Uterus (tissue), 4 donors: ENCODE measurements at places on chromosomes 2 and 18. TPM values are rescaled to one million over a fixed set of nuclear protein-coding genes. Genes with fewer than 3 reads are reported as not detected.

DNA sequence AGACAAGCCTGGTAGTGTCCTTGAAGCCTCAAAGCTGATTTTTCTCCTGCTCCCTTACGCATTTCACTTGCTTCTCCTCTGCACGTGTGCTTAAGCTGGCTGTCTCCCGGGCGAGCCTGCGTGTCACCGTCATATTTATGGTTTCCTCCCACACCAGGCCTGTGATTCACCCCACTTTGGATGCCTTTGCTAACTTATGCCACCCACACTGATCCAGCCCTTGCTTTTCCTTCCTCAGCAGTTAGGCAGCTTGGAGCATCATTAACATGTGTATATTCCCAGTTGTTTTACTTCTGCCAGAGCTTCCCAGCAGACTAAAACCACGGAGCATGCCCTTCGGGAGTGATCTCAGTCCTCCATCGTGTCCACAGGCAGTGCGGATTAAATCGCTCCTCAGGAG lies 2.2 kb downstream of the ST3GAL5 start:
- peak; percentile 79 for DNase-seq

DUSP11 gene
- total RNA-seq: 15.1 TPM

DNA sequence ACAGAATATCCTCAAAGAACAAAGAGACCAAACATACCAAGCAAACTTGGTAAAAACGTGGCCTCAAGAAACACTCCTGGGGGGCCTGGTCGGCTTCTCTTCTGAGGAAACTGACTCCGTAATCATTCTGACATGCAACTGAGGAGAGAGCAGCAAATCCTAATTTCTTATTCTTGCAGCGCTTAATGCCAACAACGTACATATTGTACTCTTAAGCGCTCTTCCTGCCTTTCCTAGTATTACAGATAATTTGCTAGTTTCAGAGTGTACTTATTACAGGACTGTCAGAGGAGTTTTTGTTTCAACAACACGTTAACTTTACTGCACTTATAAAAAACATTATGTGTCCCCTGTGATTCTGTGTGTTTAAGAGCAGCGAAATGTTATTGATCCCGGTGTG lies 64.9 kb downstream of the ZNF521 start:
- DNase-seq: no peak

KCNS3 gene
- 12.6 TPM for total RNA-seq

- no peak for DNase-seq
Observed at GRCh38 chr18:55349685-55350084, 238.3 kb downstream of the TCF4 start.

CNTNAP5 gene
- not detected for total RNA-seq

- no peak for DNase-seq
Observed at GRCh38 chr2:136171223-136171622, 53.3 kb upstream of the CXCR4 start.

DNA sequence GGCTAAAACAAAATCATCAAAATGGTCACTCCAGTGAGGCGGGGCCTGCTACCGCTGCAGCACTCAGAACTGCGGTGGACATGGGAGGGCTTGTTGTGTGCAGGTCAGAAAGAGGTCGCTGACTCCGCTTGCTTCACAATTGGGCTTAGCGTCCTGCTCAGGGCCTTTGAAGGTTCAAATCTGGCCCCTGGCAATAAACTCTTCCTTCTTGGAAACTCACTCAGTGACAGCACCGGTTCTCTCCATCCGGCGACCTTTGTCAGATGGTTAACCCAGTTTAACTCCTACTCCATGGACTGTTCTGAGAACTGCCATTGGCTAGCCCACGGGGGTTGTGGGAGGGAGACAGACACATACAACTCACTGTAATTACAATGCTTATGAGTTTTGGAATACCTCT lies 29.0 kb upstream of the LAPTM4A start:
- no peak for DNase-seq

ARHGAP15 gene
- 0.88 TPM for total RNA-seq

GRCh38 chr2:205453202-205453601 lies 229.1 kb upstream of the NRP2 start:
- DNase-seq: no peak

GAD1 gene
- total RNA-seq: not detected
